Right atrium auricular region (tissue), 2 donors: ENCODE measurements at places on chromosomes 4 and X. TPM values are rescaled to one million over a fixed set of nuclear protein-coding genes. Genes with fewer than 3 reads are reported as not detected.

- no peak for DNase-seq
Measured at GRCh38 chr4:1058997-1059665, 47.7 kb downstream of the FGFRL1 start.

The GYPA gene
- total RNA-seq, result not detected

GRCh38 chr4:3710451-3711182, 55.6 kb upstream of the ADRA2C start:
- DNase-seq, result no peak

The FAM241A gene
- 6.7 TPM for total RNA-seq

- no peak for DNase-seq
Measured at GRCh38 chr4:26145212-26145611, 175.6 kb upstream of the RBPJ start.

GRCh38 chr4:73067971-73068394, 1.5 kb downstream of the COX18 start:
- no peak for DNase-seq

The ZNF827 gene
- 16.9 TPM for total RNA-seq

DNA sequence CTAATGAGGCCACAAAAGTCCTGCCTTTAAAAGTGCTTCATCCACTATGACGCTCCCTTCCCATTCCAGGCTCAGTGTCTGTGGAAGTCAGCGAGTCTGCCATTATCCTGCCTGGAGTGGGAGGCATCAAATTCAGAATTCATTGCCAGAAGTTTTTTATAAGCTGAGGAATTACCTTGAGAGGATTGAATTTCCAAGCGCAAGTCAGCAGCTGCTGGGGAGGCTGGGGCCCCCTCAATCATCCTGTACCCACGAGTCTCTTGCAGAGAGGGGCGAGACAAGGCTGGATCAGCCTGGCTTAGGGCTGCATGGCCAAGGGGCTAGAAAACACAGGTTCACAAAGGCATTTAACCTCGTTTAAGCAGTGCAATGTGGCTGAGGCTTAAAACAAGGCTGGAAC, 170.5 kb upstream of the NOCT start:
- no peak for DNase-seq

The TCEAL7 gene
- 8.0 TPM for total RNA-seq

DNA sequence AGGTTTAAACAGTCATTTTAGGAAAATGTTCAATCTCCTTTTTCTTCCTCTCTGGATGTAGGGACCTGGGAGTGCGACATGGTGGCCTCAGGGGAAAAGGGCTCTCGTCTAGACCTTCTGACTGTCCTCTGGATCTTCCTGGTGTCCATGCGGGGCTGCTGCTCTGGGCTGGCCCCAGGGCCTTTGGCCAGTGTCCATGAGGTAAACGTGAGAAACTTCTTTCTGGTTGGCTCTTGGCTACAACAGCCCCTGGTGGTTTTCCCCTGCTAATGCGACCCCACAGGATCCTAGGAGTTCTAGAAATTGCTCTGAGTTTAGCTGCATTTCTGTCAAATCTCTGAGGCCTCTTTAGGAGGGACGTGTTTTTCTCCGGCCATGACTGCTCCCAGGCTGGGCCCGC, 85.7 kb downstream of the MFAP3L start:
- no peak for DNase-seq

GRCh38 chr4:184387351-184387750, 87.0 kb downstream of the IRF2 start:
- no peak for DNase-seq

DNA sequence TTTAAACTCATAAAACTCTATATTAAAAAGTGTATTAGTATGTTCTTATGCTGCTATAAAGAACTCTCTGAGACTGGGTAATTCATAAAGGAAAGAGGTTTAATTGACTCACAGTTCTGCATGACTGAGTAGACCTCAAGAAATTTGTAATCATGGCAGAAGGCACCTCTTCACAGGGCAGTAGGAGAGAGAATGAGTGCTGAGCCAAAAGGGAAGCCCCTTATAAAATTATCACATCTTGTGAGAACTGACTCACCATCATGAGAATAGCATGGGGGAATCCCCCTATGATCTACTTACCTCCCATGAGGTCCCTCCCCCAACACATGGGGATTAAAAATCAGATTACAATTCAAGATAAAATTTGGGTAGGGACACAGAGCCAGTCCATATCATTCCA, 463.2 kb downstream of the KLHL13 start:
- DNase-seq, result no peak

DNA sequence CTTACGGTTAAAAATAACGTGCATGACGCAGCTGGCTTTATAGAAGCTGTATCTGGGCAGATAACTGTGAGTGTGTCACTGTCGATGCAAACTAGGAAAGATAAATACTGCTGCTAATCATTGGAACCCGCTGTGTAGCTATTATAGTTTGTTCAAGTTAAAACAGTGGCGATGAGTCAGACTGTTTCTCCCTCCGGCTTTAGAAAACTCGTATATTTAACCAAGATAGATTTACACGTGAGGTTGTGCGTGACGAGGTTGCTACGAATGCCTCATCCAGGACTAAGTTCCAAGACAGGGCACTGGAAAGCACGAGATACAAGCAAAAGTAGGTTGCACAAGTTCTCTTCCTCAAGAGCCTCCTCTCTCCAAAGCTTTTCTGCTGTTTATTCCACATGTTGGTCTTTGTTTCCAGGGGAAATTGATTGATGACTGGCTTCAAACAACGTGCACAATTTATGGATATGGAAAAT, 270.7 kb downstream of the FBXW7 start:
- DNase-seq, result no peak

- no peak for DNase-seq
Measured at GRCh38 chr4:70577220-70577927, 14.7 kb upstream of the AMBN start.

The SLC9B2 gene
- 5.7 TPM for total RNA-seq
